NCI-H774 (cell line): ENCODE measurements at places on chromosomes 4 and X.

GRCh38 chrX:48938721-48939425 is 18.5 kb downstream of the OTUD5 start:
- DNase-seq, result no peak

GRCh38 chr4:177006331-177006730 is 213.6 kb upstream of the VEGFC start:
- DNase-seq, result no peak

DNA sequence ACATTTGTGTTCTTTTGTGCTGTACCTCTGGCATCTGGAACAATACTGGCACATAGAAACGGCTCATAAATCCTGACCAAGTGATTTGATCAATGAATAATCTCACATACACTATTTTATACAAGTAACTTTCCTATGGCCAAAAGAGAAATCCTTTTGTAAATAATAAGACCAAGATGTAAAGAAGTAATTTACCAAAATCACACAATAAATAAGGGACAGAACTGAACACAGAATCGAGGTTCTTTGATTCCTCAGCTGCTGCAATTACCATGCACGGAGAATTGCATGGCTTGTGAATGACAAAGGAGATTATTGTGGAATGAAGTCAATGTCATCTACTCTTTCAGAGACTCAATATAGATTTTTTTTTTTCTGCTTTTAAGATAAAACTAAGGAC is 576.8 kb upstream of the SMIM31 start:
- DNase-seq, result no peak

- DNase-seq, result no peak
Measured at GRCh38 chrX:134365904-134366303, 94.1 kb upstream of the HPRT1 start.

- no peak for DNase-seq
Measured at GRCh38 chrX:12065251-12065650, 73.0 kb upstream of the FRMPD4 start.

DNA sequence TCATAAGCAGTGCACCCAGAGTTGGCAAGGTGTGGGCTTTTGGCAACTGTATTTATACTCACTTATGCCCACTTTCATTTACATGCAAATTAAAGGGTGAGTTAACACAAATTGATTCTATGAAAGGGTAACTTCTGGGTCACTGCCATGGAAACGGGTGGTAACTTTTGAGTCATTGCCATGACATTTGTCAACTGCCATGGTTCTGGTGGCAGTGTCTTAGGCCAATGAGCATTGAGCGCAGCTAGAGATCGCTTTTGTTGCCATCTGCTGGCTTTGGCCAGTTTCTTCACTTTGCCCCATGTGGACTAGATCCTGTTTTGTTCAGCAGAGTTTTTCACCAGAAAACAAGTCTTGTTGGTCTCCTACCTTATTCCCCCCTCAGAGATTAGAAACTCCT is 170.8 kb upstream of the NUDT6 start:
- DNase-seq, result no peak

DNA sequence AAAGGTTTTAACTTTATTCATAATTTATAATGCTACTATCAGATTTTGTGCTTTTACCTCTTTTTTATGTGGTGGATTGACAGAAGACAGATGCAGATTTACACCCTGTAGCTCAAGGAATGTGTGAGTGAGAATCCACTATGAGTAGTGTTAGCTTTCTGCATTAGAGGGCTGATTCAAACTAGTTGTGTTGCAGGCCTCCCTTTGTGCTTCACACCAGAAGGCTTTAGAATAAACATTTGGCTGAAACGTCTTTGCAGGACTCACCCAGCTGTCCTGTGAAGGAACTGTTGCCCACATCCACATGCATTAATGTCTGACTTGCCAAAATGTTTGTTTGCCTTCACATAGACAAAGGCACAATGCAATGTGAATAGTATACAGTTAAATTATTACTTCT is 127.0 kb downstream of the PCDH7 start:
- no peak for DNase-seq

- DNase-seq, result peak; percentile 1
Measured at GRCh38 chr4:101885574-101885973, 95.0 kb downstream of the BANK1 start.

- DNase-seq, result no peak
Measured at GRCh38 chr4:87481377-87481776, 47.8 kb downstream of the SPARCL1 start.

- DNase-seq, result no peak
Measured at GRCh38 chr4:53235547-53235946, 130.3 kb downstream of the SCFD2 start.

DNA sequence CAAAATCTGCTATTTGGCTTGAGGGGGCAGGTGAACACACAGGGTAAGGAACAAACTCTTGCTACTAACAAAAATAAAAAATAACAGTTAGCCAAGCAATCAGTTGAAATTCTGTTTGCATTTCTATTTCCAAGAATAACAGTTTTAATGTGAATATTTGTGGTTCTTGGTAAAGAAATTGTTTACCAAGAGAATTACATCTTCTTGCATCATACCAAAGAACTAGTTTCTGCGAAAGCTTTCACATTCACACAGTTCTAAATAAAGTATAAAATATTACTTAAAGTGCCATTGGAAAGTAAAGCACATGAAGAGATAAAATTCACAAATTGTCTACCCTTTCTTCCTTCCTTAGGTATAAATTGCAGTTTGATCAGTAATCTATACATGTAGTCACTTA is 54.4 kb downstream of the KLHL4 start:
- no peak for DNase-seq

- DNase-seq, result no peak
Measured at GRCh38 chr4:121885115-121885514, 14.8 kb upstream of the BBS7 start.

GRCh38 chrX:56066016-56066415 is 166.1 kb upstream of the KLF8 start:
- no peak for DNase-seq

- DNase-seq, result no peak
Measured at GRCh38 chr4:22703912-22704311, 11.2 kb downstream of the GBA3 start.

DNA sequence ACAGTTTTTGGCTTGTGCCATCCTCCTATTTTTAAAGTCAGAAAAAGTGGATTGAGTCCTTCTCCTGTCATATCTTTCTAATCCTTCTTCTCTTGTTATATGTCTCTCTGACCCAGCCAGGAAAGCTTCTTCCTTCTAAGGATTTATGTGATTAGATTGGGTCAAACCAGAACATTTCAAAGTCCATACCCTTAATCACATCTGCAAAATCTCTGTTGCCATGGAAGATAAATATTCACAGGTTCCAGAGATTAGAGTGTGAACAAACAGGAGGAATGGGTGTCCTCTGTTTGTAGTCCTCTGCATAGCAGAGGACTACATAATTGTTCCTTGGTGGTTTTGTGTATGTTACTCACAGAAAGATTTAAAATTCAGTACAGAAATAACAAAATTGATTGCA is 421.2 kb downstream of the EPHA5 start:
- DNase-seq, result no peak
